ENCODE measurements at places on chromosomes 3 and 15.

- no peak for DNase-seq
Measured at GRCh38 chr3:65045138-65045537, 357.3 kb upstream of the ADAMTS9 start.

DNA sequence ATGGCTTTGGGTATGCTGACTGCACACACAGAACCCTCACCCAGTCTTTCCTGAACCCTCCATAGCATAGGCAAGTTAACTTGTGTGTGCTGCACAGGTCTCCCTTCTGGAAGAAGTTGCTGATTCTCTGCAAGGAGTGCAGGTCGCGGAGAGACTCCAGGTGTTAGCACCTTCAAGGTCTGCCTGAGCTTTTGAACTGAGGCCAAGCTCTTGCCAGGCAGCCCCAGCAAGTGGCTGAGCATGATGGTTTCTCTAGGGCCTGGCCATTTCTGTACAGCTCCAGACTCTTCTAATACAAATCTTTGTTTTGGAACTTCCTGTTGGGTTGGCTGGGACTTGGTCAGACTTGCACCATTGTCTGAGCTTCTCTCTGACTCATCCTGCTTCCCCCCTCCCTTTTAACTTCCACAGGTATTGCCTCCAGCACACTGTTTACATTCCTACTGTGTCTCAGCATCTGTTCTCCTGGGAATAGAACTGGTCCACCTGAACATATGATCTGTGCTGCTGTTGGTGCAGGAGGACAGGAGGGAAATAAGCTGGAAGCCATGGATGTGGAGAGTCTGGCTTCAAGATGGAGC, 53.3 kb downstream of the KY start:
- DNase-seq, result no peak

- DNase-seq, result no peak
Measured at GRCh38 chr3:120555657-120556509, 40.3 kb upstream of the NDUFB4 start.

DNA sequence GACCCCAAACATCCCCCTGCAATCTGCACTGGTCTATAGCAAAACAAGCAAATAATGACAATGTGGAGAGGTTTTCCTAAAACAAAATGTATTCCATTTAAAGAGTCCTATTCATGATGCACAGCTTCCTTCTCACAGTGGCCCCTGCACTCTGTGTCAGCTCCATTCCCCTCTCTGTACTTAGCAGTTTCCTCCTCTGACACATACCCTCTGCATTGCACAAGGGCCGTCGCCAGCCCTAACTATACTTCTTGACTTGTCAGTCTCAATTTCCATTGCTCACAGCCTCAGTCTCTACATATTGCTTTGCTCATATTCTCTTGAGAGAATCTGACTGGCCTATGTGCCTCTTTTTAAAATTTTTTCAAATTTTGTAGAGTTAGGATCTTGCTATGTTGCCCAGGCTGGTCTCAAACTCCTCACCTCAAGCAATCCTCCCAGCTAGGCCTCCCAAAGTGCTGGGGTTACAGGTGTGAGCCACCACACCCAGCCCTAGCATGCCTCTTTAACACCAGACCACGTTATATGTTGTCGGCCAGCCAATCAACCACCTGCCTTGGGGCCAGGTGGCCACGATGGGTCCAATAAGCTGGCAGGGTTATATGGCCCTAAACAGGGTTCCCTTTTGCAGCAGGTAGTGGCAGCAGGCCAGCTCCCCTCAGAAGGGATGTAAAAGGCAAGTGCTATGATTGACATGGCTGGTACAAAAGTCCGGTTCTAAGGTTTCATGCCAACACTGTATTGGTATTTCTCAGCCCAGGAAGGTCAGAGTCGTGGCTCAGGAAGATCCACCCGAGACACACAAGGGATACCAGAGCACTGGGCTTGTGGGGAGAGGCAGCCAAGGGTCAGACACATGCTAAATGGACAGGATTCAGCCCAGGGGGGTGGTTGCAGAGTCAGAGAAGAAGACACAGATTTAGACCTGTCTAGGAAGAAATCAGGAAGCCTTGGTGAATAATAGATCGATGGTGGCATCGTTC, 59.0 kb upstream of the SMAD3 start:
- no peak for DNase-seq

All from fibroblast of the conjunctiva (primary cell).